ENCODE measurements at places on chromosomes 1 and 21.

DNA sequence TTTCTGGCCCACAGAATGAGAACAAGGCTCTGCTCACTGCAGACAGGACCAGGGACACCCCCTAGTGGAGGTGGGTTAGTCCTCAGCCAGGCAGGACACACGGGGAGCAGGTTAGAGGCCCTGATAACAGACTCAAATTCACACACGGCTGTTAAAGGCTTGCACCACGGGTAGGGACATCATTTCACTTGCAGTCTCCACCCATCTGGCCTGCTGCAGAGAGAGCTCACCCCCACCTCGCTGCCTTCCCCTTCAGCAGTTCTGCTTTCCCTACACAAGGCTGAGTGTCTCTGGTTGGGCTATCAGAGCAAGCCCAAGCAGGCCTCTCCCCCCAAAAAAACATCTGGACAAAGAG lies 20.6 kb downstream of the MEF2D start:
- DNase-seq = no peak

- no peak for DNase-seq
Observed at GRCh38 chr1:185017966-185018365, 27.4 kb upstream of the RNF2 start.

DNA sequence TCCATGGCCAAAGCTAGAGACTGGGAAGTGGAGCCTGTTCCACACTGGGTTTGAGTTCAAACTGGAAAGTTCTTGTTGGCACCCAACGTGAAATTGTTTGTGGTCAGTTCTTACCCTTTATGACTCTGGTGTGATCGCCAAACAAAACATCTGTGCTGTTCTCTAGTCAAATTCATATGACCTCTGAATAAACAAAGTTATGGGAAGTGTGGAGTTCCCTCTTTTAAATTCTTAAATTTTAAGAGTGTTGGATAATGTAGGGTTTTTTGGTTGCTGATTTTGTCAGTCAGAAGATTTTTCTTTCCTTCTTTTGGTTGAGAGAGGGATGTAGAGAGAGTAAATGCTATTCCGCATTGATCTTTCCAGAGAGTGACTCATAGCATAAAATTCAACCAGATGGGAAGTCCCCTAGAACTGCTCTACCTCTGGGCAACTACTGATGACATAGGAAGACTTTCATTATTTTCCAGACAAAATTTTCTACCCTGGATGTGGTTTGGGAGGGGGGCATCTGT lies 36.4 kb downstream of the CHML start:
- DNase-seq = no peak

GRCh38 chr1:169107603-169108208 lies 1.2 kb downstream of the ATP1B1 start:
- DNase-seq = no peak

DNA sequence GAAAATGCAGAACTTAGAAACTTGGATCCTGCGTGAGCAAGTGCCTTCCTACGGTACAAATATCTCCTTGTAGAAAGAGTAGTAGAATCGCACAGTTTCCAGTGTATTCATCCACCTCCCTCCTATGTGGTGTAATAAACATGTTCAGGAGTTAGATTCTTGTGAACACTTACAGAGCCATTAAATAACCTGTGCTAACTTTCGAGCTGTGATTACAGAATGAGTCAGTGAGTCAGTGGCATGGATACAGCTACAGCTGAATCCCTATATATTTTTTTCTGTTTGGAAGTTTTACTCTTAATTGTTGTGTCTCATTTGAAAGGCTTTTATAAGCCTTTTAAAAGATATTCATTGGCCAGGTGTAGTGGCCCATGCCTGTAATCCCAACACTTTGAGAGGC lies 148.7 kb downstream of the EDEM3 start:
- DNase-seq = no peak

- DNase-seq = no peak
Observed at GRCh38 chr1:19884312-19884711, 2.1 kb downstream of the OTUD3 start.

GRCh38 chr1:155609515-155610256 lies at the start of gene MSTO1:
Gene MSTO1 (plus strand): TSS chr1:155610218. CDS start chr1:155610249, 31 bp downstream.
- DNase-seq = peak; percentile 100

DNA sequence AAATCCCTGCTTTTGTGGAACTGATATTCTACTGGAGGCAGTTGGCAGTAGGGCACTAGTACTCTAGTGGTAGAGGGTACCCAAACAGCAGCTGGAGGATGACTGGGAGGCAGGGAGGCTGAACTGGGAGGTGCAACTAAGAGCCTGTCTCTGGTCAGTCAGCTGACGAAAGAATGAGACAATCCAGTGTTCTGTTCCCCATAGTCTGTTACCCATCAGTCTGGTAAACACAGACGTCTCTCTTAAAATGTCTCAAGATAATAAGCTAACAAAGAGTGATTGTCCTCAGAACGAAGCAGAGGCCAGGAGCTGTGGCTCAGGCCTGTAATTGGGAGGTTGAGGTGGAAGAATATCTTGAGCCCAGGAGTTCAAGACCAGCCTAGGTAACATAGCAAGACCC lies 30.4 kb downstream of the TFAP2E start:
- no peak for DNase-seq

GRCh38 chr1:182367926-182368325 lies 23.7 kb downstream of the GLUL start:
- no peak for DNase-seq

DNA sequence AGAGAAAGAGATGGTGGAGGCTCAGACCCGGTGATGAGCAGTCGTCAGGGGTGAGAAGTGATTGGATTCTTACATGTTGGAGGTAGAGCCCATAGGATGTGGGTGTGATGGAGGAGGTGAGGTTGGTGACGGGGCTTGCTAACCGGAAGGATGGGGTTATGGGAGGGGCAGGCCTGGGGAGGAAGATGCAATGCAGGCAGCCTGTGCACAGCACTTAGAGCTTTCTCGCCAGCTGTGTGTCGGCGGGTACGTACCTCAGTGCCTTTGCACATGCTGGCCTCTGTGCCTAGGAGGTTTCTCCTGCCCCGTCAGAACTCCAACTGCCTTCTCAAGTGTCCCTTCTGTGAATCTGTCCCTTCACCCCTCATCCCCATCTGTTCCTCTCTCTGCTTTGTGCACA lies 2.9 kb upstream of the BSND start:
- no peak for DNase-seq

DNA sequence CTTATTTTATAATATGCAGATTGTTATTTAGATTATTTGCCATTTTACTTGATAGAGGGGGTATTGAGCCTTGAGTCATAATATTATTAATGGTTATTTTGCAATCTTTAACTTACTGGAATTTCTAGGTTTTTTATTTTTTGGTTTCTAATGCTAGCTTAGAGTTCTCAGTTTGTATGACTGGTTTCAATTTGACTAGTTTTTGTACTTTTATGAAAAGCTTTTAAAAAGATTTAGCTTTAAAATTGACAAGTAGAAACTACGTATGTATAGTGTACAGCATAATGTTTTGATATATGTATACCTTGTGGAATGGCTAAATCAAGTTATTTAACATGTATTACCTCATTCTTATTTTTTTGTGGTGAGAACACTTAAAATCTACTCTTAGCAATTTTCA lies 41.5 kb downstream of the CEP350 start:
- DNase-seq = no peak

GRCh38 chr1:244384066-244384465 lies 67.6 kb downstream of the ADSS2 start:
- DNase-seq = no peak

GRCh38 chr1:93880731-93881130 lies 1.7 kb upstream of the DNTTIP2 start:
- DNase-seq = no peak

- no peak for DNase-seq
Observed at GRCh38 chr1:211371406-211372105, 44.9 kb downstream of the TRAF5 start.

- DNase-seq = no peak
Observed at GRCh38 chr1:150109586-150109985, 40.1 kb upstream of the PLEKHO1 start.

GRCh38 chr1:242456726-242457269 lies 67.7 kb downstream of the PLD5 start:
- DNase-seq = no peak

- DNase-seq = no peak
Observed at GRCh38 chr21:33339918-33340317, 15.1 kb downstream of the IFNAR1 start.

DNA sequence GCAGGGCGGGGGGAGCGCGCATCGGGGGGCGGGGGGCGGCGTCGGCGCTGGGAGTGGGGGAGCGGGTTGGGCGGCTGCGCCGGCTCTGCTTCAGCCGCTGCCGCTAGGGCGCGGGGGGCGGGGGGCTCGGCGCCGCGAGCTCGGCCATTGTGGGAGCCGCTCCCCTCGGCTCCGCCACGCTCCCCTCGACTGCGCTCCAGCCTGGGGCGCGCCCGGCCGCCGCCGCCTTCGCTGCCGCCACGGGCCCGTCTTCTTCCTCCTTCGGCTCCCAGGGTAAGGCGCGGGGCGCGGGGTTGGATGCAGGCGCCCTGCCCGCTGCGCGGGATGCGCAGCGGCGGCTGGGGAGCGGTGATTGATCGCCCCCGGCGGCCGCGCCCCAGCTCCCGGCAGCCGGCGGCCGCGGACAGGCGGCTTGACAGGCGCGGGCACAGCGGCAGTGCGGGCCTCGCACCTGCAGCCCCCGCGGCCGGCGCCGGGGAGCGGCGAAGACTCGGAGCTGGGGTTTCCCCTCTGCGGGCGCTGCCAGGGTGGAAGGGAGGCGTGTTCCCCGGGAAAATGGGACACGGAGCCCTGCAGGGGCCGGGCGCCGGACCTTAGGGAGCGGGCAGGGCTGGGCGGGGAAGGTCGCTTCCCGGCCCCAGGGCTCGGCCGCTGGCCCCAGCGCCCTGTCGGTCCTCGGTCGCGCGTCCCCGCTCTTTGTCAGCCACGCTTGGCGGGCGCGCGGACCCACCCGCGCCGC lies 55.3 kb downstream of the NDUFS5 start:
- DNase-seq = no peak

GRCh38 chr1:90045853-90046563 lies 51.1 kb downstream of the ZNF326 start:
- peak; percentile 49 for DNase-seq

GRCh38 chr1:70003211-70003908 lies 202.0 kb downstream of the LRRC40 start:
- DNase-seq = no peak

DNA sequence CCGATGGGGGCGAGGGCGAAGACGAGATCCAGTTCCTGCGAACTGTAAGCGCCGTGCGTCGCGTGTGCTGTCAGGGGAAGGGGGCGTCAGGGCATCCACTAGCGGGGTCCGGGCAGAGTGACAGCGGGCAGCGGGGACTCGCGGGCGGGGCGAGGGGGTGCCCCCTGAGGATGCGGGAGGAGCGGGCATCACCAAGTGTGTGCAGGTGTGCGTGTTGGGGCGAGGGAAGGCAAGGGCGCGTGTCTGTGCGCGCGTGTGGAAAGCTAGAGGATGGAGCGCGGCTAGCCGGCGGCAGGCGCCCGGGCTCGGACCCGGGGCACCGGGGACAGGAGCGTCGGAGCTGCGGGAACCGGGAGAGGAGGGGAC lies 525 bp downstream of the RYR2 start:
- no peak for DNase-seq

GRCh38 chr1:53896635-53897229 lies 2.7 kb downstream of the DIO1 start:
- no peak for DNase-seq

DNA sequence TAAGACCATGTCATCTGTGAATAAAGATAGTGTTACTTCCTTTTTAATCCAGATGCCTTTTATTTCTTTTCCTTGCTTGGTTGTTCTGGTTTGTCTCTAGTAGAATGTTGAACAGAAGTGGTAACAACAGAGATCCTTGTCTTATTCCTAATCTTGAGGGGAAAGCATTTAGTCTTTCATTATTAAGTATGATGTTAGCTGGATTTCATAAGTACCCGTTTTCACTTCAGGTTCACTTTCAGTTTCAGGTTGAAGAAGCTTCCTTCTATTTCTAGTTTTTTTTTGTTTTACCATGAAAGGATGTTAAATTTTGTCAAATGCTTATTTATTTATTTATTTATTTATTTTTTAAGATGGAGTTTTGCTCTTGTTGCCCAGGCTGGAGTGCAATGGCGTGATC lies 22.3 kb upstream of the AGPAT3 start:
- DNase-seq = no peak

- no peak for DNase-seq
Observed at GRCh38 chr1:64653466-64653865, 91.4 kb upstream of the RAVER2 start.

- no peak for DNase-seq
Observed at GRCh38 chr1:225999912-226000337, 782 bp upstream of the SDE2 start.

GRCh38 chr1:149885339-149886120 lies 13.8 kb upstream of the BOLA1 start:
- peak; percentile 75 for DNase-seq

GRCh38 chr1:246572785-246573184 lies 6.5 kb downstream of the CNST start:
- DNase-seq = no peak

GRCh38 chr1:176693697-176694329 lies 230.8 kb downstream of the PAPPA2 start:
- DNase-seq = no peak

DNA sequence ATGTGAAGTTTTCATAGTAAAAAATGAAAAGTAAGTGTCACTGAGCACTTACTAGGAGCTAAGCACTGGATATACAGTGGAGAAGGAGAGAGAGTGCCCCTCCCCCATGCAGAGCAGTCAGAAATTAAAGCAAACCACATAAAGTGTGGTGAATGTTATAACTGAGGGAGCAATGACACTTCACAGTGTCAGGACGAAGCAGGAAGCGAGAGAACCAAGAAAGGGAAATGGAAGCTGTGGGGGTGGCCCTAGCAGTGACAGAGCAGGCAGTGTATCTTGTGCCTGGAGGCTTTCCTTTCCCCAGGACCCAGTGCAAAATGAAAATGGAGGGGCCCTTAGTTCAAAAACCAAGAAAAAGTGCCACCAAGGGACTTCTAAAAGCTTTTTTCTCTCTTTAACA lies 21.5 kb upstream of the RCAN3 start:
- no peak for DNase-seq

GRCh38 chr1:204623365-204623893 lies 62.1 kb downstream of the LRRN2 start:
- no peak for DNase-seq

- no peak for DNase-seq
Observed at GRCh38 chr1:37400466-37401225, 73.7 kb upstream of the ZC3H12A start.

DNA sequence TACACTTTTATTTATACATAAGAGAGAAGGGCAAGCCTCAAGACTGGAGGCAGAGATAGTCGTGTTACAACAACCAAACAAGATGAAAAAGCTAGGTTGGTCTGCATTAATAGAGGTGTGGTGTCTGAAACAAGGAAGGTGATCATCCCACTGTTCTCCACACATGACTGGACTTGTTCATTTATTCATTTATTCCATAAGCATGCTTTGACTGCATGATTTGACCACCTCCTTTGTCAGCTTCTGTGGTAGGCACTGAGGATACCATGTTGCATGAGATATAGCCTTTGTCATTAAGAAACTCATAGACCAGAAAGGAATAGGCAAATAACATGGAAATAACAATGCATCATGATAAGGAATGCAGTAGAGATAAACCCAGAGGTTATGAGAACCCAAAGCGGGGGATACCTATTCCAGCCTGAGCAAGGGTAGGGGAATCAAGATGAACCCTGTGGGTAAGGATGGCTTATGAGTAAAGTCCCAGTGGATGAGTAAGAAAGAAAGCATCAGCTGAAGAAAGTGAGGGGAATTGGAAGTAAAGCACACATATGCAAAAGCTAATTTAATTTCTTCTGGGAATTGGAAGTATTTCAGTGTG lies 173.7 kb upstream of the FGGY start:
- no peak for DNase-seq

GRCh38 chr1:38500891-38501290 lies 358.7 kb downstream of the RRAGC start:
- DNase-seq = no peak
